ENCODE measurements at places on chromosomes 16 and 17.

GRCh38 chr17:32104158-32104557 lies 38.1 kb upstream of the RHOT1 start:
- DNase-seq = no peak

GRCh38 chr16:23330161-23330560 lies 28.1 kb downstream of the SCNN1B start:
- no peak for DNase-seq

GRCh38 chr17:17966399-17966798 lies 5.8 kb downstream of the TOM1L2 start:
- no peak for DNase-seq

DNA sequence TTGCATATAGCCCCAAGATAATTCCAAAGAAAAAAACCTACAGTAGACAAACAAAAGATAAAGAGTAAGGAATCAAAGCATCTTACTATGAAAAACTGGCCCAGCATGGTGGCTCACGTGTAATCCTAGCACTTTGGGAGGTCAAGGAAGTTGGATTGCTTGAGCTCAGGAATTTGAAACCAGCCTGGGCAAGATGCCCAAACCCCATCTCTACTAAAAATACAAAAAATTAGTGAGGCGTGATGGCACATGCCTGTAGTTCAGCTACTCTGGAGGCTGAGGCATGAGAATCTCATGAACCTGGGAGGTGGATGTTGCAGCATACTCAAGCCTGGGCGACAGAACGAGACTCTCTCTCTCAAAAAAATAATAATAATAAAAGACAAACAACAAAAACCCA lies 764.7 kb upstream of the KIF2B start:
- no peak for DNase-seq

DNA sequence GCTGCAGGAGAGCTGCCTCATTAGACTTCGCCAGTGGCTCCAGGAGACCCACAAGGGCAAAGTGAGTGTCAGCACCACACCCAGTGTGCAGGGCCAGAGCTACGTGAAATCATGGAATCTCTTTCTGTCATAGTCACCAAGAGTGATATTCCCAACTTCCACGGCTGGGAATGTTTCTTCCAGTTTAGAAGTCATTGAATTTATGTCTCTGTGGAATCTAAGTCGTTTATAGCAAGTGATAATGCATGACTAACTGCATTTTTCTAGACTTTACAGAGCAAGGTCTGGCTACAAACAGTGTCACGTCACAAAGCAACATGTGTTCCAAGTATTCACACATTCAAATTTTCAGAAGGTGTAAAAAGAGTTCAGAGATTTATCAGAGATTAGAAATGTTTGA lies 55.5 kb downstream of the SEC14L1 start:
- no peak for DNase-seq

- no peak for DNase-seq
These were observed 55.2 kb upstream of the GOT2 start for GRCh38 chr16:58789351-58789750.

- DNase-seq = no peak
These were observed 9.7 kb downstream of the GAA start for GRCh38 chr17:80110927-80111701.
